ENCODE measurements at places on chromosomes 16 and 17. TPM values are rescaled to one million over a fixed set of nuclear protein-coding genes. Genes with fewer than 3 reads are reported as not detected.
A peak's percentile ranks its signal among the peaks of the same experiment; 100 is the strongest.

The MT3 gene
- total RNA-seq = not detected

DNA sequence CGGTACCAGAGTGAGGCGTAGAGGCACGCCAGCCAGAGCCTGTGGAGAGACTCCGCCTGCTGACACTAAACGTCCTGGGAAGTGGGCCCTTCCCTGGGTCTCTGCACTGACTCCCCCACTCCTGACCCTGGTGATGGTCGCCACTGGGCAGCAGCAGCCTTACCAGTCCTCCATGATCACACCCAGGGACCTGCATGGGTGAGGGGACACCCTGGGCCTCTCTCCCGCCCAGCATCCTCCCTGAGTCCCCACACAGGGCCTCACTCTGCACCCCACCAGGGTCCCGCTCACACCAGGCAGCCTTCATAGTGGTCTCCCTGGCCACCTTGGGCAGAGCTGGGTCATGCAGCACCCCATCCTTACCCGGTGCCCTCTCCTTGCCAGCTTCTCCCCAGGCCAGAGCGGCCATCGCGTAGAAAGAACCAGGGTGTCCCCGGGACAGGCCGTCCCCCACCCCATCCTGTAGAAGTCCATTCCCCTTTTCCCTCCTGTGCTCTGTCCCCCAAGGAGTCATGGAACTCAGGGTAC, 10.7 kb downstream of the RGS11 start:
- no peak for DNase-seq

GRCh38 chr16:2205967-2206313, 686 bp downstream of the MLST8 start:
- no peak for DNase-seq

The SLC39A11 gene
- 11.6 TPM for total RNA-seq

- DNase-seq = no peak
Measured at GRCh38 chr17:75079023-75079373, 8.8 kb upstream of the SLC16A5 start.

DNA sequence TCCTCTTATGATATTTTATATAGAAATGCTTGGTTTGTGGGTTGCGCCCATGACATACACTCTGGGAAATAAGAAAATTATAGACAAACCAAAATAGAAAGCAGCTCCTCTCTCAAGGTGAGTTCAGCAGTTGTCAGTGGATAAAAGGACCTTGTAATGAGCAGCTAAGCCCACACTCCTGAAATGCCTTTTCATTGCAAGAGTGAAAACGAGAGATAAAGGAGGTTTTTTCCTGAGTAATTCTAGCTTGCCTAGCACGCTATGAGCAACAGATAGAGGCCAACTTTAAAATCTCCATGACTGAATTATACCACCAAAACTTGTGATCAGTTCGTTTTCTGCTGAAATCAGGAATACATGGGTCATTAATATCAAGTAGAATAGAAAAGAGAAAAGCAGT, 261.8 kb upstream of the CACNG5 start:
- no peak for DNase-seq

The PIRT gene
- 0.24 TPM for total RNA-seq

The MT1A gene
- total RNA-seq = not detected

The HEATR9 gene
- not detected for total RNA-seq

GRCh38 chr16:82832821-82833220, 206.1 kb downstream of the CDH13 start:
- peak; percentile 3 for DNase-seq

DNA sequence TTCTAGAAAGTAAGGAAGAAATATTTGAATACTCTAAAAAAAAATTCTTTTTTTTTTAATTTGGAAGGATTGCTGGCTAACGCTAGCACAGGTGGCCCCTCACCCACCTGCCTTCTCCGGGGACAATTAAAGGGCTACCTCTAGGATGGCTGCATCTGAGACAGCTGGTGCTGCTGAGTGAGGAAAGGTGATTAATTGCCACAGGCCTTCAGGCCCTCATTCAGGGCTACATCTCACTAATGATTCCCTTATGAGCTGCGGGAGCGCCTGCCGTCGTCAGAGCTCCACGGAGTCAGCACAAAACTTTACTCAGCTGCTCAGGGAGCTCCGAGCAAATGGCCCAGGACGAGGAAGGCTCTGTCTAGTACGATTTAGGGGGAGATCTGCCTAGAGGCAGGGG, 27.0 kb upstream of the AKTIP start:
- no peak for DNase-seq

The JMJD8 gene
- total RNA-seq = 20.5 TPM

The SPNS3 gene
- not detected for total RNA-seq

DNA sequence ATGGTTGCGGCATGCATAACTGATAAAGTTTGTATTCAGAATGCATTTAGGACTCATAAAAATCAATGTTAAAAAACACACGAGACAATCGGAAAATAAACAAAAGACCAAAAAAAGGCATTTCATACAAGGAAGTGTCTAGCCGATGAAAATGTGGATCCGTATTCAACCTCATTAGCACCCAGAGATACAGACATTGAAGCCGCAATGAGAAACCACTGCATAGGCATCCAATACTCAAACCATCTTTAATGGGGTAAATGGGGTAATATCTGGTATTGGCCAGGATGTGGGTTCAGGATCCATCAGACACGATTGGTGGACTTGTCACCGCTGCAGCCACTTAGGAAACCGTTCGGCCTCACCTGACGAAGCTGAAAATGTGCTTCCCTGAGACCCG, 47.4 kb upstream of the ENPP7 start:
- DNase-seq = no peak

DNA sequence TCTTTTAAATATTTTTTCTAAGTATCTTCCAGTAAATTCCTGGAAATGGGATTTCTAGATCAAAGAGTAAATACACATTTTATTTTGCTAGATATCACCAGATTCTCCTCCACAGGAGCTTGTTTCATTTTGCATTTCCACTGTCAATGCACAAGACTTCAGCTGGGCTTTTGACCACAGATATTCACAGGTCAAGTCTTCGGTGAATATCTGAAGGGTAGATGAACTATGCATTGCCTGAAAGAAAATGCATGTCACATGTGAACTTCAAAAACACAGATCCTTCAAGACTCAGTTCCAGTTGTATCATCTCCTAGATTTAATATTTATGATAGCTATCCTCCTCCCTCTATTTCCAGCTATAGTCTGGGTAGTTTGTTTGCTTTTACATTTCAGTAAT, 963.6 kb upstream of the GOT2 start:
- DNase-seq = peak; percentile 35
